Stimulated activated CD8-positive, alpha-beta memory T cell treated with anti-CD3 and anti-CD28 coated beads, Interleukin-4, amount 100 ng/mL, for 4 hours (primary cell): ENCODE measurements at places on chromosomes 11 and 22.

DNA sequence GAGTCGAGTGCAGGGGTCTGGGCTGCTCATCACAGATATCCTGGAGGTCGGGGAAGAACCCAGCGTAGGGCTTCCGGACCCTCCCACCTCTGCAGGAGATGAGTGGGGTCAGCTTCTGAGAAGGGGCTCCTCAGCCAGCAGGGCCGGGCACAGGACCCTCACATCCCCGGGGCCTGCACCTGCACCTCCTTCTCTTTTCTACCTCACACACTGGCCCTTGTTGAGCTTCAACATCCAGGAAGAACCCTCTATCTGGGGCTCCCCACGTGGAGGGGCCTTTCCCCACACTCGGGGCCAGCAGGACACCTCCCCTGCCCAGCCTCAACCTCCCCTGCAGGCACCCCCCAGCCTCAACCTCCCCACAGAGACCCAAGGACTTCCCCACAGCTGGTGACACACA is 299.4 kb downstream of the CTTN start:
- DNase-seq, result no peak

- no peak for DNase-seq
These were observed 31.3 kb downstream of the WNT7B start for GRCh38 chr22:45945621-45946106.

GRCh38 chr11:126280595-126280994 is 2.3 kb upstream of the TIRAP start:
- DNase-seq, result no peak

DNA sequence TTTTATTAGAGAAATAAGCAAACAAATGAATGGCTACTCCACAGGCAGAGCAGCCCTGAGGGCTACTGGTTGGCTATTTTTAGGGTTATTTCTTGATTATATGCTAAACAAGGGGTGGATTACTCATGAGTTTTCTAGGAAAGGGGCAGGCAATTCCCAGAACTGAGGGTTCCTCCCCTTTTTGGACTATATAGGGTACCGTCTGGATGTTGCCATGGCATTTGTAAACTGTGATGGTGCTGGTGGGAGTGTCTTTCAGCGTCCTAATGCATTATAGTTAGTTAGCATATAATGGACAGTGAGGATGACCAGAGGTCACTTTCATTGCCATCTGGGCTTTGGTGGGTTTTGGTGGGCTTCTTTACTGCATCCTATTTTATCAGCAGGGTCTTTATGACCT is 19.2 kb downstream of the SLC22A6 start:
- DNase-seq, result no peak

DNA sequence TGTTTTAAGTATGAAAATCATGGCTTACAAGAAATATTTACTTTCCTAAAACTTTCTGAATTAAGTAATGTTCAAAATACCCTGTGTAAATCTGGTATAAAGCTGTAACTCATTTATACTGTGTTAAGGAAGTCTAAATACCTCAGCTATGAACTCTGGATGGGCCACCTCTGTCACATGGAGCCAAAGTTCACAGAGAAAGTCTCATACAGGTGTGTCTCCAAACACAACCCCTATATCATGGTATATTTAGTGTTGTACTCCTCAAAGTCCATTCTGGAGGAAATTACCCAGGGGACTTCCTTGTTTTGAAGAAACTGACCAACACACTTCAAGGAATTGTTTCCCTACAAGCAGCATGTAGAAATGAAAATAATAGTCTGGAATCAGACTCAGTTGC is 909.2 kb upstream of the TENM4 start:
- no peak for DNase-seq

- DNase-seq, result no peak
These were observed 43.3 kb upstream of the PAK1 start for GRCh38 chr11:77517226-77517625.

- no peak for DNase-seq
These were observed 9.9 kb downstream of the OVCH2 start for GRCh38 chr11:7696424-7696823.

- DNase-seq, result no peak
These were observed 35.4 kb downstream of the HORMAD2 start for GRCh38 chr22:30115705-30116104.

GRCh38 chr22:48025096-48025495 is 1262.6 kb downstream of the TBC1D22A start:
- DNase-seq, result no peak

DNA sequence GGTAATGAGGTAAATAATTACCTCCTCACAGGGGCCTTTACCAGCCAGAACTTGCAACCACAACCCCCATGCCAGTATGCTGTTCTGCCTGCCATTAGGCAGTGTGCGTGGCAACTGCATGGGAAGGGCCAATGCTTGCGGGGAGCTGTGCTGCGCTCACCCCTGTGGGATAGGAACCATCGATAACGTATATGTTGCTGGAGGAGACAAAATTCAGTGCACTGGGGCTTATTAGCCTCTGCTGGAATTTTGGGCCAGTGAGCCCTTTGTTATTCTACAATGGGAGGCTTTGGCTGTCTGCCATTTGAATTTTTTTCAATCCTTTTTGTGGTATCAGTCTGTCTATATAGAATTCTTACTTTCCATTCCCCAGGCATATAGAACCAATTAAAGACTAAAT is 47.3 kb downstream of the PPP2R1B start:
- DNase-seq, result no peak

DNA sequence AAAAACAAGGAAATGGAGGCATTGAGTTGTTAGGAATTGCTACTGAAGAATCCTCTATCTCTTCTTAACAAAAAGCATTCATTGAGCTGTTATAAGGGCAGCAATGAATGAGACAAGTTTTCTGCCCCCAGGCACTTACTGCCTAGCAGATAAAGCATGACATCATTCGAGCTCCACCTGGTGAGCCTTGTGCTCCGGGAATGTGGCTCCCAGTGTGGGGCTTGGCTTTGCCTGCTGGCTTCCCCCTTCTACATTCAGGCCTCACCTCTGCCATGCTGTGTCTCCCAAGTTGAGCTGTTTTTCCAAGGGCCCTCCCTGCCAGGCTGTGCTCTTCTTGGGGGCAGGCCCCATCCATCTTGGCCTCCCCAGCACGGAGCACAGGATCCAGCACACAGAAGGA is 56.9 kb upstream of the EIF3D start:
- no peak for DNase-seq

DNA sequence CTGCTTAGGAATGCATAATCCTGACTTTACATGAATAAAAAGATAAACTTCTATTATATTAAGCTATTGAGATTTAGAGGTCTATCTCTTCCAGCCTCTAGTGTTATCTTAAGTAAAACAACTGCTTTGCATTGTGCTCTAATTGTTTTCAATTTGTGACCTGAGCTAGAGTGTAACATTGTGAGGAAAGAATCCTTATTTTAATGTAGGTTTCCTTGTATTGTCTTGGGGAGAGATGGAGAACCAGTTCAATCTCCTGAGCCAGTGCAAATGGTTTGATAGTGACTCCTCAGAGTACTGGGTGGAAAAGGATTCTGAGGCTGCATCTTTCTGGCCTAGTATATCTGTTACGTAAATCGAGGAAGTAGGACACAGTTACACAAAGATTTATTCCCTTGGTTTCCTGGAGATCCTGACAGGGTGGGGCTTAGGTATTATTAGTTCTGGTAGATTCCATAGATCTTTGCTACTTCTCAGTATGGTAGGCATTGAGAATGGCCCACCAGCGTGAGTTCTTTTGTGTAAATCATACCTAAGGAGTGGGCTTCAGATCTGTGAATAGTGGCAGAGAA is 683.5 kb upstream of the CCDC179 start:
- no peak for DNase-seq

DNA sequence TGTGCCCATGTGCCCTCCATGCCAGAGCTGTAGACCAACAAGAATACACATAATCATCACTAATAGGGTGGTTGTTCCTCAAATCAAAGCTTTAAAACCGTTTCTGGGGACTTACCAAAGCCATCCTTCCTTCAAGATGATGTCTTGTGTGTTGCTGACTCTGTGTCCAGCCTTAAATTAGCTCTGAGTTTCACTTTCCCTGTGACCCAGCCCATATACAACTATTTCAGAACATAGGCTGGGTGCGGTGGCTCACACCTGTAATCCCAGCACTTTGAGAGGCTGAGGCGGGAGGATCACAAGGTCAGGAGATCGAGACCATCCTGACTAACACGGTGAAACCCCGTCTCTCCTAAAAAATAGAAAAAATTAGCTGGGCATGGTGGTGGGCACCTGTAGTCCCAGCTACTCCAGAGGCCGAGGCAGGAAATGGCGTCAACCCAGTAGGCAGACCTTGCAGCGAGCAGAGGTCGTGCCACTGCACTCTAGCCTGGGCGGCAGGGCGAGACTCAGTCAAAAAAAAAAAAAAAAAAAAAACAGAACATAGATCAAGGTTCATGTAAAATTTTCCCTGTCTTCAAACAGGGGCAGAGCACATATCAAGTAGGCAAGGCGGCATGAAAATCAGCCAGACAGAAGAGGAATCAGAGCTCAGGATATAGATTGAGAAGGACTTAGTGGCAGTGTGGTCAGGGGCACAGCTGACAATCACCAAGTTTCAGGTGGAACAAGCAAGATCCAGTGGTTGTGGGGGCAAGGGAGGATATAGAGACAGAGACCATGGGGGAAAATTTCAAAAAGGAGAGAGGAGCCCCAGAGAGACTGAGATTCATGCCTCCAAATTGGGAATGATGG is at the start of gene PLAAT2:
TSS of gene PLAAT2 (minus strand) at position 179 of the 855 bp plus-strand sequence. CDS start at position 124, 55 bp downstream.
- no peak for DNase-seq

DNA sequence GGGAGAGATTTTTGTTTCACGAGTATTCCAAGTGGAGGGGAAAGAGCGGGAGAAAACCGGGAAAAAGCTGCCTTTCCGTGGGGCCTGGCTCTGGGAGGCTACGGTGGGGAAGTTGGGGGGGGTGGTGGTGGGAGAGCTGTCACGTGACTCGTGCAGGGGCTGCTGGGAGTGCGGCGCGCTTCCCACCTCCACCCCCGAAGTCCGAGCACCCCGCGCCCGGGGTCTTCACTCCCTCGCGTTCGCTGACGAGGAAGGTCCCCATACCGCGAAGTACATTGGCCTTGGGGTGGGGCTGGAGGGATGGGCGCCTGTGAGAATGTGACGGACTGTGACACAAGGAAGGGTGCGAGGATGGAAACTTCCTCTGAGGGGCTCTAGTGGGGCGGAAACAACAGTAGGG is at the start of gene TEX12:
TSS of gene TEX12 (plus strand) at position 228 of the 400 bp plus-strand sequence. CDS start 1,897 bp downstream, outside the sequence.
- DNase-seq, result no peak

GRCh38 chr11:47668665-47669064 is 26.3 kb upstream of the MTCH2 start:
- no peak for DNase-seq

GRCh38 chr11:30914143-30914762 is 328.1 kb upstream of the MPPED2 start:
- no peak for DNase-seq

- no peak for DNase-seq
These were observed 56.3 kb downstream of the DGCR2 start for GRCh38 chr22:19065929-19066328.

DNA sequence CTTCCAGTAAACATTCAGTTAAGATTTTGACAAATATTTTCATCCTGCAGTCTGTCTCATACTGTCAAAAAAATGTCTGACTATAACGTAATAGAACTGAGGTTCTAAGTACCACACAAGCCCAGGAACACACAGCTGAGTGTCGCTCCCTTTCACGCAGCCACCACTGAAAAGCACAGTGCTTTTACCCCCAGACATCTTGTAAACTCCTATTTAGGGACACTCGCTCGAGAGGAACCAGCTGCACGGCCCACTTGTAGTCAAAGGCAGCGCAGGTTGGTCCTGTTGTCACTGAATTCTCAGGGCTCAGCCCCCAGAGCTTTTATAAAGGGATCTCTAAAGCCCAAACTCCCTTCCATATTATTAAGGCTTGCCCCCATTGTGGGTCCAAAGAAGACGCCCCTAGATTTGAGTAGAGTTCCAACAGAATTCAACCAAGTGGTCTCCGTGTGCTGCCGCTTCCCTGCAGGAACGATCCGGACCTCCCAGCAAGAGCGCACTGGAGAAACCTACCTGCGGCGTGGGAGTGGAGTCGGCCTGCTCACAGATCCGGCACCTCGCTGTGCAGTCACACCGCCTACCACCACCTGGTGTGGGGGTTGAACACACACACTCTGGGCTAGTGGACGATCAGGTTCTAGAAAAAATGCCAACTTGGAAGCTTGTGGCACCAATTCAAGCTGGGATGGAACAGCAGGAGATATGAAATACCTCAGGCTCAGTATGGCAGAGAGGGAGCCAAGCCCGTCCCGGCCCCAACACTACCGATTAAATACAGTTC is 23.4 kb downstream of the ASPHD2 start:
- no peak for DNase-seq

- no peak for DNase-seq
These were observed 802.3 kb downstream of the CNTN5 start for GRCh38 chr11:99822846-99823565.

DNA sequence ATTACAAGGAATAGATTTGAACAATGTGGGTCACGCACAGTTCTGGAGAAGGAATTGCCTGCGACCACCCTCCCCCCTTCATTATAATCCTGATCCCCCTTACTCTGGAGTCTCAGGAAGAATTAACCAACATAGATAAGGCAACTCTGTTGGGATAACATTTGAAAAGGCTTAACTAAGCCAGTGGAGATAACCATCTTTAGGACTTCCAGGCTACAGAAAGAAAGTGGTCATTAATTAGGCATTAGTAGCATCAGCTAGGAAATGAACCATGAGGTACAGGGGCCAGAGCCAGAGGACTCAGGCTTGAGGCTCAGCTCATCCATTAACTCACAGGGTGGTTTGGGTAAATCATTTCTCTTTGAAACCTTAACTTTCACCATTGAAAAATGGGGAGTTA is 720.0 kb upstream of the API5 start:
- no peak for DNase-seq

DNA sequence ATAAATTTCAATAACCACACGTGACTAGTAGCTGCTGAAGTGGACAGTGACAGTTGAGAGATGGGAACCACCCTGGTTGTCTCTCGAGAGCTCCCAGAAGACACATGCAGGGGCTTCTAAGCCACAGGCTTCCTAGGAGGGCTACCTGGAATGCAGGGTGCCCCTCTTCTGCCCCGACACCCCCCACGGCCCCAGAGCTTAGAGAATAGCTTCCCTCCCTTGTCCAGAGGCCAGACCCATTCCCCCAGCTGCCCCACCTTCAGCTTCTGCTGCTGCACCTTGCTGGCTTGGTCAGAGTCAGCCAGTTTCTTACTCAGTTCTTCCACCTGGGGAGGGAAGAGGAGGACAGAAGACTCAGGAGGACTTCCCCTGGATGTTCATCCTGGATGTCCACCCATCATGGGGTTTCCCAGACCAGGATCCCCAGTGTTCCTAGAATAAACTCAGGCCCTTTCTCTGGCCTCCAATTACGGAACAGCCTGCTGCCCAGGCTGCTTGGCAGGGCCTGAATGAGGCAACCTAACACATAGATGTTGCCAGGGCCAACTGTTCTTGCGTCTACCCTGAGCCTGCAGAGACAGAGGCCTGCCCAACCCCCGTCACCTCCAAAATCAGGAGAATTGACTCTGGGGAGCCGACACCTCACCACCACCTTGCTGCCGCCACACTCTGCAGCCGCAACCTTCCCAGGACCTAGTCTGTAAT is 12.0 kb downstream of the IL18BP start:
- no peak for DNase-seq
